ENCODE measurements at places on chromosomes 2 and 18.
A peak's percentile ranks its signal among the peaks of the same experiment; 100 is the strongest.

DNA sequence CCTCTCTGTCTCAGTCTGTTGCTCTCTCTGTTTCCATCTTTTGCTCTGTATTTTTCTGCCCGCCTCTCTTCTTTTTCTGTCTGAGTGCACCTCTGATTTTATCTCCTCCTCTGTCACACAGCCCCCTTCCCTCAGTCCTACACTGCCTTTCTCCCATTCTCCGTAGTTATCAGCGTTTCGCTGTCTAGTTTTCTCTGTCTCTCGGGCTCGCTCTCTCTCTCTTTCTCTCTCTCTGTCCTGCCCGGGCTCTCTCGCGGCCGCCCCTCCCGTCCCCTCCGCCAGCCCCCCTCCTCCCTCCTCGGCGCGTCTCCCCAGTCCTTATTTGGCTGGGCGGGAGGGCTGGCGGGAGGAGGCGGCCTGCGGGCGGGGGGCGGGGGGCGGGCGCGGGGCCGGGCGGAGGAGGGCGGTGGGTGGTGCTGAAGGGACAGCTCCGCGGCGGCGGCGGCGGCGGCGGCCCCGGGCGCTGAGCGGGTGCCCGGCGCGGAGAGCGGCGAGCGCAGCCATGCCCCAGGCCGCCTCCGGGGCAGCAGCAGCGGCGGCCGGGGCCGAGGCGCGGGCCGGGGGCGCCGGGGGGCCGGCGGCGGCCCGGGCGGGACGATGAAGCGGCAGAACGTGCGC, at the start of gene KCNK3:
TSS of gene KCNK3 (plus strand) at position 444 of the 618 bp plus-strand sequence. CDS start at position 598, 154 bp downstream.
- no peak for DNase-seq

GRCh38 chr2:206361407-206362045, 81.8 kb upstream of the ADAM23 start:
- no peak for DNase-seq

DNA sequence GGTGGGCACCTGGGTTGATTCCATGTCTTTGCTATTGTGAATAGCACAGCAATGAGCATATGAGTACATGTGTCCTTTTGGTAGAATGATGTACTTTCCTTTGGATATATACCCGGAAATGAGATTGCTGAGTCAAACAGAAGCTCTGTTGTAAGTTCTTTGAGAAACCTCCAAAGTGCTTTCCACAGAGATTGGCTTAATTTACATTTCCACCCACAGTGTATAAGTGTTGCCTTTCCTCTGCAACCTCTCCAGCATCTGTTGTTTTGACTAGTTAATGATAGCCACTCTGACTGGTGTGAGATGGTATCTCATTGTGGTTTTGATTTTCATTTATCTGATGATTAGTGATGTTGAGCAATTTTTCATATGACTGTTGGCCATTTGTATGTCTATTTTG, 194.8 kb downstream of the ZNF804A start:
- DNase-seq = no peak

GRCh38 chr18:22074282-22075070, 94.9 kb upstream of the GATA6 start:
- DNase-seq = no peak

DNA sequence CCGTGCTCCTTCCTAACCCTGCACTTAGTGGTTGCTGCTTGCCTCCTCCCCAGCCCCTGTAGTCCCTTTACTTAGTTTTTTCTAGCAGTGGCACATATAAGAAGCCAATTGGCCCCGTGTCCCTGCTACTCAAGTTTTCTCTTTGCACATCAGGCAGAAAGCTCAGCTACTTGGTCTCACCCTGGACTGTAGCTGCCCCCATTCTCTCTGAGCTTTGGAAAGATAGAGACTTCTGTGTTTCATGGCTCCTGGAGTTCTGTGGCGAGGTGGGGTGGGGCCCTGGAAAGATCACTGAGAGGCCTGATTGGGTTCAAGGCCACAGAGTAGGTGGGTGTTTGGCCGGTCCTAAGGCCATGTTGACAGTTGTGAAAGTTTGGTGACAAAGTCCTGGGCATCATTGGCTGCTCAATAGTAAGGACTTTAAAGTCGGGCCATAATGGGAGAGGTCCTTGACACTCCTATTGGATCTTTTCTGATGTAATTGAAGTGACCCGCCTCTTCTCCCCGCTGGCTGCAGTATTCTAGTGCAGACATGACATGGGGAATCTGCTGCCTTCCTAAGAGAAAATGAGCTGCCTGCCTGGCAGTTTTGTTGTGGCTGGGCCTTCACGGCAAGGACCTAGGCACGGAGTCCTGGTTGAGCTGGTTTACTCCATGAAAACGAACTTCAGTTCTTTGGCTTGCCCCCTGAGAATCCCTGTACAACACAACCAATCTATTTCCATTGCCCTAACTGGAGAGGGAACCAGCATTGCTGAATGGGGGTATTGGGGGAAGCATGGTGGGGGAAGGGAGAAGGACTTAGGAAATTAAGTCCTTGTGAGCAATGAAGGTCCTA, 26.2 kb upstream of the CYP27A1 start:
- DNase-seq = no peak

- no peak for DNase-seq
Observed at GRCh38 chr18:37564711-37565100, 892 bp downstream of the CELF4 start.

DNA sequence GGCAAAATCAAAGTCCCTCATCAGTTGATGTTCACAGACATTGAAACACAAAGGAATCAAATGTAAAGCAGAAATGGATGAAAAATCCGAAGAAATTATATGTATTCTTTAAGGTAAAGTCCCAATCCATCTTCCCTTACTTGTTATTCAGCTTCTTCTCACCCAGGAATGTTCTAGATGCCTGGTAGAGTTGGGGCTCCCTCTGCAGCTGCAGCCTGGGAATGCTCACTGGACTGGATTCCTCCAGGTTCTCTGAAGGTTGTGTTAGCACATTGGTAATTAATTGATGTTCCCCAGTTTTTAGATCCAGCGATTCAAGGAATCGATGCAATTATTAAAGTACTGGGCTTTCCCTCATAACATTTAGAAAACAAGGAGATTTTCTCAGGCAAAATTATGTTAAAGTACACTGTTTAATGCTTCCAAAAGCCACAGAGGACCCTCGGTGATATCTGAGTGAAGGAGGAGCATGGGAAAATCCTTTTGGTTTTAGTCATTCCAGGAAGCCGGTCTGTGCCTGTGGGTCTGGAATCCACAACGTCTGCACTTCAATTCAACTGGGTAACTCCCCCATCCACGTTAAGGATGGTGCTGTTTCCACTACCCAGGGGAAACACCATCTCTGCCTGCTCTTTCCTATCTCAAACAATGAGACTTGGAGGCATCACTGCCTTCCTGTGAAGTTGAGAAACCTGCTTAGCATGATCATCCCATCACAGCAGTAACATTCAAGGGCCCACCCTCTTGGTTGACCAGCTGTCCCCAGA, 22.0 kb downstream of the NTSR2 start:
- DNase-seq = no peak

GRCh38 chr2:34907812-34908211, 1308.7 kb upstream of the FAM98A start:
- no peak for DNase-seq

DNA sequence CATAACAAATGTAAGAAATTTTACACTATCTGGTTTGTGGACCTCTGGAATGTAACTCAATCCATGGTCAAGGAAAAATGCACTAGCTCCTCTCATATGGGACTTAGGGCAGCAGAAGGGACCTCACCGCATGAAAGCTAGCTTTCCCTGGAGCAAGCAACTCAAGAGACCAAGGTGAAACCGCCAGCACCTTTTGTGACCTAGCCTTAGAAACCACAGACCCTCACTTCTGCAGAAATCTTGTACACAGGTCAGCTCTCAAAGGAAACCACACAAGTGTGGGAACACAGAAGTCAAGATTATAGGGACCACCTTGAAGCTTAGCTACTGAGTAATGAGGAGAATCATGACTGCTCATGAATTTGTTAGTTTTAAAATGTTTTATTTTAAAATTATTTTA, 222.5 kb downstream of the DLGAP1 start:
- DNase-seq = no peak

GRCh38 chr2:150426315-150426714, 61.2 kb downstream of the RND3 start:
- DNase-seq = no peak

DNA sequence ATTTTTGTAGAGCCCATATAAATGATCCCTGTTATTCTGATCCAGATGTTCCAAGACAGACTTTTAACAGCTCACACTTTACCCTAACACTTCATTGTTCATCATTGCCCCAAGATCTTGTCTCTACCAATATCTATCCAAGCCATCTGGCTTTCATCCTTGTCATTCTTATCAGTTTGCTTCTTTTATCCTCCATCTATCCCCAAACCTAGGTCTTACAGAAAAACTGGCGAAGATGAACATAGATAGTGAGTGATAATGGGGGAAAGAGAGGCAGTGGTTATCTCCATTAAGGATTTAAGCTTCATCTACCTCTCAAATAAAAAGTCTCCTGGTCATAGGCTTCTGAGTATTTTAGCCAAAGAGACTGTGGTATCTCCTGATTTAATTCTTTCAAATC, 89.5 kb downstream of the DHRS9 start:
- no peak for DNase-seq

- no peak for DNase-seq
Observed at GRCh38 chr2:128354161-128354560, 35.5 kb upstream of the HS6ST1 start.

- DNase-seq = peak; percentile 44
Observed at GRCh38 chr18:32366586-32367538, 103.8 kb downstream of the GAREM1 start.

DNA sequence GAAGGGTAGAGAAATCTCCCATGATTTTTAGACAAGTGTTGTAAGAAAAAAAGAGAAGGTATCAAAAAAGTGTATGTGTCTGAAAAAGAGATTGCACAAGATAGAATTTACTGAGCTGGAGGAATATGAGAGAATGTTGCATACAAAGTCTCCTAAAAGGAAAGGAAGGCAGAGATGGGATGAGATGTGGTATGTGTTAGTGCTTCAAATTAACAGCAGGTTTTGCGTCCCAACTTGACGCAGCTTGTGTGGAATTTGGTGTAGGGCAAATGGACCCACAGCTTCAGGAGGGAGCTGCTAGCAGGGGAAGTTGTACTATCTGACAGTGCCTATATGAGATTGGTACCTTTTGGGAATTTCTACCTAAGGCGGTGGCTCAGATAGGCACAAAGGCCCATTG, 9.0 kb upstream of the RASGRP3 start:
- no peak for DNase-seq

DNA sequence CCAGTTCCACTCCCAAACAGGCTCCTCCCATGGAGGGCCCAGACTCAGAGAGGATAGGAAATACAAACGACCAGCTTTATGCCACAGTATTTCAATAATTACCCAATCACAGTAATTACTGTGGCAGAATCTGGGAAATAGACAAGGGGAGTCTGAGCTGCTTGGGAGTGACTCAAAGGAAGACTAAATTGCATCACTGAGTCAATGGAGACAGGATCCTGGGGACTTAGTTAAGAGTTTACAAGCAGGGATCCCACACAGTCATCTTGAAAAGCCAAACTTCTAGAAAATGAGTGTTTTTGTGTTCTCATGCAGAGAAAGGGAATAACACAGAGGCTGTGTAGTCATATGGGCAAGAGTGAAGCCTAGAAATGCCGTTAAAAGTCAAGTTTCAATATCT, 1142.1 kb downstream of the CNTNAP5 start:
- no peak for DNase-seq

DNA sequence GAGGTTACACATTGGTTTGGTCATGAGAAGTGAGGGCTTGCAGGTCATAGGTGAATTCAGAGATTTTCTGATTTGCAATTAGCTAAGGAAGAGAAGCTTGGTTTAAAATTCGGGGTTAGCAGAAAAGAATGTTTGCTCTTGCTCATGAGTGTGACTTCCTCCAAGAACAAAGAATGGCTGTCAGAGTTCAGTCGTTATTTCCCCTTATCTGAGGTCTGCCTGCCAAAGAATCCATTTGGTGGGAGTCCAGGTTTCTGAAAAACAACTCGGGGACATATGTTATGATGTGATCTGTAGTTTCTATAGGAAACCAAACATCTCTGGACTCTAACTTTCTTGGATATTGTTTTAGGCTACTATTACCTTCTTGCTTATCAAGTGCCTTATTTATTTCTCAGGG, 3.2 kb upstream of the UGT1A6 start:
- DNase-seq = no peak

GRCh38 chr2:211103989-211104388, 547.6 kb downstream of the CPS1 start:
- DNase-seq = no peak

GRCh38 chr2:204967199-204967960, 422.1 kb downstream of the PARD3B start:
- no peak for DNase-seq

- no peak for DNase-seq
Observed at GRCh38 chr2:53519918-53520841, 247.4 kb upstream of the CHAC2 start.

DNA sequence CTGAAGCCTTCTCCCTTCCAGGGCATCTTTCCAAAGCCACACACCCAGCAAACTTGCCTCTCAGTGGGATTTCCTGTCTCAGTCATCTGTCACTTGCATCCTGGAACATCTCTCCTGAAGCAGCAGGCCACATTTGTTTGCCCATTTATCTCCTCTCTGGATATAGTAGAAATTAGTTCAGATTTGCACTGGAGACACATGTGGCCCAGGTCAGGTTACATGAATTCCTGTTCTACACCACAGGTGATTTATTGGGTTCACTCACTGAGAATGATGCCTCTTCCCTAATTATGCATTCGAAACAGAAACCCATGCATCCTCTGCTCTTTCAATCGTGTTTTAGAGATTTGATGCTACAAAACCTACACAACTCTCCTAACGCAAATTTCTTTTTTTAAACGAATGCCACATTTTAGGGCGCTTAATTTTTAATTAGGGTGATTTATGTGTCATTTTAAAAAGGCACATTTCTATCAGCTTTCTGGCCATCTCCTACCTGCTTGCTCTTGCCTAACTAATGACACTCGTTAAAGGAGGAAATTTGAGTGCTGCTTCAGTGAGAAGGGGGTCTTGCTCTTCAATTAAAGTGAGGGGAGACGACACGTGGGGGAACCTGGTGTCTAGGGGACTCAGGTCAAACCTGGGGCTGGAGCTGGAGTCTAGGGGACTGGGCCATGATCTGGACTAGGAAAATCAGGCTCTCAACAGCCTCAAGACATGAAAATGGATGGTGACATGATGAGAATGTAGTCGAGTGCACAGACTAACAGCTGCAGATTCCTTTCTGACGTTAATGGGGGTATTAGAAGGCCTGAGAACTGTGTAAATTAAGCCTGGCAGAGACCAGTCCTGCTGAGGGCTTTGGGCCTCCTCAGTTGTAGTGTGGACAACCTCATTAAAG, 221.4 kb downstream of the CLIP4 start:
- no peak for DNase-seq

DNA sequence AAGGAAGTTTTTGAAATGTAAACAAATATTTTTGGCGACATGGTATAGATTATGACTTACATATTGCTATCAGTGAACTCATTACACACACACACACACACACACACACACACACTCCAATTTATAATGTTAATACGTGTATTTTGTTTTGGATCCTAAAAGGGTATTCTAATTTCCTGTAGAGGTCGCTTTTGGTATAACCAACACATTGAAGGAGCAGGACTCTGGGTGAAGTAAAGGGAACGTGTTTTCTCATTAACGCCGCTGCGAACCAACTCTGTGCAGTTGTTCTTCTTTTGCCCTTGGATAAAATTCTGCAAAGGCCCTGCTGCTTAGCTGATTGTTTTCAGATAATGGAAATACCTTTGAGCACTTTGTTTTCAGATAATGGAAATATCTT, 190.4 kb downstream of the PMAIP1 start:
- no peak for DNase-seq

GRCh38 chr2:28297531-28297930, 95.1 kb upstream of the FOSL2 start:
- DNase-seq = no peak

- DNase-seq = no peak
Observed at GRCh38 chr18:23816740-23817139, 127.5 kb downstream of the LAMA3 start.
